ENCODE measurements at places on chromosomes 13 and 19. TPM values are rescaled to one million over a fixed set of nuclear protein-coding genes. Genes with fewer than 3 reads are reported as not detected.

CEACAM16 gene
- not detected for total RNA-seq

C19orf73 gene
- total RNA-seq: not detected

YJEFN3 gene
- total RNA-seq: 1.1 TPM

DAND5 gene
- total RNA-seq: not detected

MYO16 gene
- total RNA-seq: 0.51 TPM

PSPC1 gene
- 48.9 TPM for total RNA-seq

ZGLP1 gene
- total RNA-seq: 5.8 TPM

RNF17 gene
- not detected for total RNA-seq

ZSCAN4 gene
- total RNA-seq: not detected
